Activated CD4-positive, alpha-beta T cell treated with anti-CD3 and anti-CD28 coated beads for 36 hours (primary cell): ENCODE measurements at places on chromosomes 13 and 19.

DNA sequence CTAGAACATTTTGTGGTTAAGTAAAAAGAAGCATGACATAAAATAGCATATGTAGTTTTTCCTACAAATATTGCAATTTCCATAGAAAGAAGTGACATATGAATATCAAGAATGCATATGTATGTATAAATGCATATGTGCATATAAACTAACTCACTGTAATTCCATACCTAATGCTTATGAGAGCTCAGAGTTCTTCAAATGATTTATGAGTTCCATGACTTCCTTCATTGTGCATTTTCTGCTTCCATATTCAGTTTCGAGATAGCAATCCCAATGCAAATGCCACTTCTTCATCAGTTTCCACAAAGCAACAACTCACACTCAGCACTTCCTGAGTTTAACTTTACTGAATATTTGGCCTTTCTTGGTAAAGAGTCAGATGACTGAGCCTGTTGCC is 1744.3 kb upstream of the MIR17HG start:
- no peak for DNase-seq

DNA sequence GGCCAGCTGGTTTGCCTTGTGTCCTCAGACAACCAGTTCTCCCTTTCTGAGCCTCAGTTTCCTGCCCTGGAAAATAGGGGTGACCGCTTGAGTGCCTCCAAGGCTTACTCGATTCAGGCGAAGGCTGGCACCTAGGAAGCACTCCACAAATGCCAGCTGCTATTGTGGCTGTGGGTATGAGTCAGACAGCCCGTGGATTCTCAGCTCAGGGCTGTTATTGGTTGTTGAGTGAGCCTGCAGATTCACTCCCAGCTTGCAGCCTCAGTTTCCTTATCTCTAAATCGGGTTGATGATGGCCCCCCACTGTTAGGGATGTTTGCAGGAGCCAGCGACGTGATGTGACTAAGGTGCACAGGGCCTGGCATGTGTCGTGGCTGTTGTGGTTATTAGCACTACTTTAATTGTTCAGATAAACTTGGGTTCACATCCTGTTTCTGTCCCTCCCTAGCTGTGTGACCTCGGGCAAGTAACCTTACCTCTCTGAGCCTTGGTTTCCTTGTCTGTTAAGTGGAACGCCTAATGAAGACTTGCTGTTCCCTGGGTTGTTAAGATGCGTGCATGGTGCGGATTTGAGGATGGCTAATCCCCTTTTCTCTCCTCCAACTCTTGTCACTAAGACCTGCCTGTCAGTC is 2.4 kb downstream of the MARK4 start:
- peak; percentile 32 for DNase-seq

DNA sequence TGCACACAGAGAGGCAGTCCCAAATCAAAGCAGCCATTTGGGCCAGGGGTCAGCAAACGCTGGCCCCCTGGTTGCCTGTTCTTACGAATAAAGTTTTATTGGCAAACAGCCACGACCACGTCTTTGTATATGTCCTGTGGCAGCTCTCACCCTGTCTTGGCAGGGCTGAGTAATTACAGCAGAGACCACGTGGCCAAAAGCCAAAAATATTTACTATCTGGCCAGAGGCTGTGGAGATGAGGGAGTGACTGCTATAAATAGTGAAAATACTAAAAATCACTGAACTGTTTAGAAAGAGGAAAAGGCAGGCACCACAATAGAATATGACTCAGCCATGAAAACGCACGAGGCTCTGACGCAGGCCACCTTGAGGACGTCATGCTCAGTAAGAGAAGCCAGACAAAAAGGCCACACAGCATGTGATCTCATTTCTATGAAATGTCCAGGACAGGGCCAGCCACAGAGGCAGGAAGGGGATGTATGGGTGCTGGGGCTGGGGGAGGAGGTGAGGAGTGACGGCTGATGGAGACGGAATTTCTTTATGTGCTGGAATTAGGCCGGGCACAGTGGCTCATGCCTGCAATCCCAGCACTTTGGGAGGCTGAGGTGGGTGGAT is 29.4 kb downstream of the SMIM24 start:
- DNase-seq = no peak

DNA sequence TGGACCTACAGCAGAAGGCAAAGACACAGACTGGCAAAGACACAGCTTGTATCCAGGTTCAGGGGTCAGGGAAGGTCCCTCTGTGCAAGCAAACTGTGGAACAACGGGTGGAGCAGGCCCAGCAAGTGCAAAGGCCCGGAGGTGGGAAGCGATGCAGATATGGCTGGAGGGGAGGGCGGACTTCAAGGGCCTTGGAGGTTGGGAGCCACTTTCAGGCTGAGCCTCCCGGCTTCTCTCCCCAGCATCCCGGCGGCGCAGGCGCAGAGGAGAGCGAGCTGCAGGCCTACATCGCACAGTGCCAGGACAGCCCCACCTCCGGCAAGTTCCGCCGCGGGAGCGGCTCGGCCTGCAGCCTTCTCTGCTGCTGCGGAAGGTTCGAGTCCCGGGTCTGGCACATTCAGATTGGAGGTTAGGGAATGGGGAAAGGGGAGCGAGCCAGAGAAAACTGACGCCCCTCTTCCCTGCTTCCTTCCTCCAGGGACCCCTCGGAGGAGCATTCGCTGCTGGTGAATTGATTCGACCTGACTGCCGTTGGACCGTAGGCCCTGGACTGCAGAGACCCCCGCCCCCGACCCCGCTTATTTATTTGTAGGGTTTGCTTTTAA is 2.1 kb upstream of the PNPLA6 start:
- DNase-seq = no peak

GRCh38 chr13:49841964-49842363 is 49.5 kb upstream of the KPNA3 start:
- DNase-seq = no peak

- DNase-seq = no peak
Measured at GRCh38 chr19:1058112-1058511, 8.9 kb upstream of the ARHGAP45 start.

DNA sequence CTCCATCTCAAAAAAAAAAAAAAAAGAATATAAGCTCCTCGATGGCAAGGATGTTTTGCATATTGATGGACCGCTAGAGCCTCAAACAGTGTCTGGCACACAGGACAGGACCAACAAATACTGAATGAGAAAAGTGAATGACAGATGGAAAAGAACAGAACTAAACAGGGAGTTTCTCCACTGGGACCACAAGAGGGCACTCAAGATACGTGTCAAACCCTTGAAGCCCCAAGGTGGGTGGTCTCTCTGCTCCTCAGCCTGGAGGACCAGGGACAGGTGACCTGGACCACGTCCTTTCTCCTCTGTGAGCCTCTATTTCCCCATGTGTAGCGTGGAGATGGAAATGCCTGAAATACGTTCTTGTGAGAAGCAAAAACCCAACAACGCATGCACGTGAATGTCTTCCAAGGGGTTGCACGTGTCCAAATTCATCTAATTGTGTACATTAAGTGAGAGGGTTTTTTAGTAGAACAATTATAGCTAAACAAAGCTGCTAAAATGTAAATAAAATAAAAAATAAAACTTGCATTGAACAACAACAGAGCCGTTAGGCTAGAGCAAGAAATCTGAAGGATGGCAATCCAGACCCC is 5.7 kb upstream of the CDC42EP5 start:
- DNase-seq = no peak

- no peak for DNase-seq
Measured at GRCh38 chr13:98975822-98976261, 2.0 kb downstream of the DOCK9 start.

GRCh38 chr19:30497034-30497433 is 124.8 kb downstream of the ZNF536 start:
- DNase-seq = no peak

GRCh38 chr13:112775791-112776279 is 86.0 kb downstream of the ATP11A start:
- no peak for DNase-seq

DNA sequence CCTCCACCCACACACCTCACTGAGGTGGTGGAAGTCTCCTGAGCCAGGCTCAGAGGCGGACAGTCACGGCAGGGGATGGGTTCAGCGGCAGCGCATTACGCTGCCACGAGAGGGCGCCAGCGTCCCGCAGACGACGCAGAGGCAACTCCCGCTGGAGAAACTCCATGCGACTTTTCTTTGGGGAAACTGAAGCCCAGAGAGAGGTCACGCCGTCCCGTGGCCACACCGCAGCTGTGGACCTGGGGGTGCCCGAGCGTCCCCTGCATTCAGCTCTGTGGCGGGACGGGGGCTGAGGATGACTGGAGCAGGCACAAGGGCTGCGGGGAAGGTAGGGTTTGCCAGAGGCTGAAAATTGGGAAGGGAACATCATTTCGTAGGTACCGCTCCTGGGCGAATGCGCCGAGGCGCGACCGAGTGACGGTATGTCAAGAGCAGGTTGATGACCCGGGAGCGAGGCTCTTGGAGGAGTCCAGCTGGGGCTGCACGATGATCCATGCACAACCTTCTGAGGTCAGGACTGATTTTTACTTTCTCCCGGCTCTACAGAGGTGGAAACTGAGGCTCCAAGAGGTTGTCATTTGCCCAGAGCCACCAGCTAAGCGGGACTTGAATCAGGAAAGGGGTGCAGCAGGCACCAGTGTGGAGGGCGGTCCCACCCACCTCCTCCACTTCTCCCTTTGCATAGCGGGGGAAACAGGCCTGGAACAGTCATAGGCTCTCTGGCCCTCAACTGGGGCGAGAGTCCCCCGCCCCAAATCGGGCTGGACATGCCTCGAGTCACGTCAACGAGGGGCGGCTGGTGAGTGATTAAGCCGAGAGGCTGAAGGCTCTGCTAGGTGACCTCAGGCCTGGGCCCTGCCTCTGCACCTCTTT is 690 bp upstream of the ARRDC2 start:
- DNase-seq = peak; percentile 89

DNA sequence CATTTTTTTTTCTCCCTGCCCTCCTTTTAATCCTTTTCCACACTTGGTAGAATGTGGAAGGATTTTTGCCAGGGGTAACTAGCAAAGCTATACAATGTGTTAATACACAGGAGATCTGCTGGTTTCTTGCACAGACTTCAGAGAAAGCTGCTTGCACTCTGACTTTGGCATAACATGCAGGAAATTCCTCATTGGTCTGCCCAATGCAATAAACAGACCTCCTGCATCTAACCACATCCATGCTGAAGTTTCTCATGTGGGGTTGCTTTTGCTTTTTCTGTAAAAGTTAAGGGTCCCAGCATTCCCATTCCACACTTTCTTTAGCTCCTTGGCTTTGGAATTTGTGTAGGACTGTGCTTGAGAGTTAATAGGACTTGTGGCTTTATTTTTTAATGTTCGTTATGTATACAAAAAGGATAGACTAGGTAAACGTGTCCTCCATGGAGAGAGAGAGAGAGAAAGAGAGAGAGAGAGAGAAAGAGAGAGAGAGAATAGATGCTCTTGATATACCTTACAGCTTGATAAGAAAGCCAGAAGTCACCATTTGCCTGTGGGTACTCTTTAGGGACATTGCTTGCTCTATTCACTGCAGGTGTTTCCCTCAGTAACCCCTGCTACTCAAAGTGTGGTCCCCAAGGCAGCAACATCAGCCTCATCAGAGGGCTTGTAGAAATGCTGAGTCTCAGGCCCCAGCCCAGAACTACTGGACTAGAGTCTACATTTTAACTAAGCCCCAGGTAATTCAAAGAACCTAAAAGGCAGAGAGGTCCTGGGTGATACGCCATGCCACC is 170.5 kb downstream of the SHISA2 start:
- no peak for DNase-seq

- peak; percentile 83 for DNase-seq
Measured at GRCh38 chr13:80342471-80343371, 1.8 kb upstream of the SPRY2 start.

DNA sequence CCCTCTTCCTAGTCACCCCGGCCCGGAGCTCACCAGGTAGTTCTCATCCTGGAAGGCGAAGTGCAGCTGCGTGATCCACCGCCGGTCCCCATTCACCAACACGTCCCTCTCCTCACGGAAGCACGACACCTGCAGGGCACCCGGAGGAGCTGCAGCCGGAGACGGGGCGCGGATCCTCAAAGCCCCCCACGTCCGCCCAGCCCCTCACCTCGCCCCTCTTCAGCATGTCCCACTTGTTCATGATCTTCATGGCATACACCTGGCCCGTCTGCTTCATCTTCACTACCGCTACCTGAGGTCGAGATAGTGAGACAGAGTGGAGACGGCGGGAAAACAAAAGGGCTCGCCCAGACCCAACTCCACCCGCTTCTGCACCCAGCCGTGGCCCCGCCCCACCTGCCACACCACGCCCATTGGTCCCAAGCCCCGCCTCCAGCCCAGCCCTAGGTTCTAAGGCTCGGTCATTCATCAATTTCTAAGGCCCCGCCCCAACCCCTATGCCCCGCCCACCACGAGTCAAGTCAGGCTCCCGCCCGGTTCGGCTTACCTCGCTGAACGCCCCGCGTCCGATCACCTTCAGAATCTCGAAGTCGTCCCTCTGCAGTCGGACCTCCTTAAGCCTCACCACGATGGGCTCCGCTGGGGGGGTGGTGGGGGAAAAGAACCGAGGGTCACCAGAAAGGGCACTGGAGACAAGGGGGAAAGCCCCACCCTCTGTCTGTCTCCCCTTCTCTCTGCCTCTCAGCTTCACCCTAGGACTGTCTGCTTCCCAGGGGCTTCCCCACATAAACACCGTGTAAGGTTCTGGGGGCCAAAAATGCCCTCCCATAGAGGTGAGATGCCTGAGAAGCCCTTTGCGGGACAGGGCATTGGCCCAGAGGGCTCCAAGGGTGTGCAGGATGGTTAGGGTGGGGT is 2.8 kb downstream of the DMPK start:
- peak; percentile 97 for DNase-seq

DNA sequence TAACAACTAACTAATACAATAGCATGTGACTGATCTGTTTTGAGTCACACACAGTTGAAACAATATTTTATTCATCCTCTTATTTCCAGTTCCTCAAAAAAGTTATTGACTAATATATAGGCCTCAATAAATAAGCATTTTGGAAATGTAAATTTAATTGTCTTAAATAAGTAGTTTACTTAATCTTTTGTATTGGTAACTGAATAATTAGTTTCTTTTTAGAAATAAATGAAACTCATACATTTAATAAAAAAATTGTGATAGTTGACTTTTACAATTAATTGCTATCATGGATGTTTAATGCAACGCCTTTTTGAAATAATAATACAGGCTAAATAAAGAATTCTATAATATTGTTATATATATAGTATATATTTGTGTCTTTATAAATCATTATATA is 500.8 kb upstream of the PCDH20 start:
- DNase-seq = no peak

- no peak for DNase-seq
Measured at GRCh38 chr19:29380581-29380980, 145.2 kb upstream of the VSTM2B start.

DNA sequence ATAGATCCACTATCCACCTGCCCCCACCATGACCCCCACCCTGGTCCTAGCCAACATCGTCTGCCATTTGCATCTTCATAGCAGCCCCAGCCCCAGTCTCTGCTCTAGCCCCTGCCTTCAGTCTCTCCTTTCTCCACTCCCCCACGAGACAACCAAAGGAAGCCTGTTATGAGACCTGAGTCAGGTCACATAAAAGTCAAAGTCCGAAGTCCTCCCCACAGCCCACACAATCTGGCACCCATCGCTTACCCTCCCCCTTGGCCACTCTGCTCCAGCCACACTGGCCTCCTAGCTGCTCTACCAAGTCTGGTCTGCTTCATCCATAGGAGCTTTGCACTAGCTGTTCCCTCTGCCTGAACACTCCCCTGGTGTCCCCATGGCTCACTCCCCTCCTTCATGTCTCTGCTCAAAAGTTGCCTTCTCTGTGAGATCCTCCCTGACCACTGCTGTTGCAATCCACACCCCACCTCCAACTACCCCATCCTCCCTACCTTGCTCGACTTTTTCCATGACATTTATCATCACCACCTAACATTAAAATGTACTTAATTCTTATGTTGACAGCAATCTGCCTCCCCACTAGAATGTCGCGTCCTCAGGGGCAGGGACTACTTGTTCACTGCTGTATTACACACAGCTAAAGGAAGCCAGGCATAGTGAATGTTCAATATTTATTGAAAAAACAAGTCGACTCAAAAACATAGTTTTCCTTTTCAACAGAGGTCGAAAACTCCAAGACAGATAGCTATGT is 1.2 kb upstream of the PLEKHG2 start:
- peak; percentile 41 for DNase-seq
